ENCODE measurements at places on chromosomes 4 and X.
A peak's percentile ranks its signal among the peaks of the same experiment; 100 is the strongest.

- DNase-seq: no peak
Observed at GRCh38 chr4:36432586-36432985, 151.2 kb downstream of the DTHD1 start.

- no peak for DNase-seq
Observed at GRCh38 chrX:98398542-98398941, 1514.8 kb downstream of the RPA4 start.

DNA sequence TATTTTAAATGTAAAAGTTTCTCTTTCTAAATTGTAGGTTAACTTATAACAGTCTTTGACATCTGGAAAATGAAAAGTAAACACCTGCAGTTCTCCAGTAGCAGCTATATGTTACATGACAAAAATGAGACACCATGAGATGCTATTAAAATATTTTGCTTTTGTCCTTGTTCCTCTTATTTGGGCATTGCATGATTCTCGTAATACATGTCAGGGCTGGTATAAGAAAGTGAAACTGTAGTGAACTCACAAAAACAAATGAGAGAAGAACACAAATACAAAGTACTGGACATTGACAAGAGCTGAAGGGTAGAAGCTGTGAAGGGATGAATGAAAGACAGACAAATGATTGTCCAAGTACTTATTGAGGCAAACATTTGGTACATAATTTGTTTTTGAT, 9.0 kb downstream of the GK2 start:
- peak; percentile 0 for DNase-seq

GRCh38 chr4:1547856-1548826, 136.0 kb downstream of the FAM53A start:
- DNase-seq: no peak

DNA sequence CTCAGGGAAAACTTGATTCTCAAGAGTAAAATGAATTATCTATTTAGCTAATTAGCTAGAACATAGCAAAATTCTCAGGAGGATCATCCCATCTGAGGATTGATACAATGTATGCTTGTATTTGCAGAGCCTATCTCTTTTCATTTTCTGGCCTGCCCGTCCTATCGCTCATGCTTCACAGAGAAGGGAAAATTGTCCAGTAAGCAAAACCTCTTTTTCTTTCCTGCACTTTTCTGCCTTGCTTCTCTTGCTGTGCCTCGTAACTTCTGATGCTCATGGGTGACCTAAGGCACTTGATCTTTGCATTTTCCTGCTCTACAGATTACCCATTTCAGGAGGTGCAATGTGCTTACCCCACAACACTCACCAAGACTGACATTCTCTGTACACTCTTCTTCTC, 88.1 kb downstream of the GBA3 start:
- DNase-seq: no peak
